H1 (cell line): ENCODE measurements at places on chromosomes 2 and 18.

DNA sequence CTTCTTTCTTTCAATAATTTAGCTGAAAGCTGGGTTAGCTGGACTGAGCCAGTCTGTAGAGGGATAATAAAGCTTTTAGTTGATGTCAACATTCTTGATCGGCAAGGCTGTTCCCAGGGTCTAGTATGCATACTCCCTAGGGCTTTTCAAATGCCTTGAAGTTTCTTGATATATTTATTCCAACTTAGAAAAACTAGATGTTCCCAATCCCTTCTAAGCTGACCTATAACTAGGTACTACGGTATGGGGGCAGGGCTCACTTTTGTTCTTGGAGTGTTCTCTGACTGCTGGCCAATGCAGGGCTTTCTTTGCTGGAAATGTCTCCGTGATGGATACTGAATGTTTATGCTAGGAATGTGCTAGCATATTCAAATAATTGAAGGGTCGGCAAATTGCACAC, 258.6 kb upstream of the TANK start:
- DNase-seq: no peak

- no peak for DNase-seq
These were observed 22.3 kb downstream of the PXDN start for GRCh38 chr2:1721706-1722646.

DNA sequence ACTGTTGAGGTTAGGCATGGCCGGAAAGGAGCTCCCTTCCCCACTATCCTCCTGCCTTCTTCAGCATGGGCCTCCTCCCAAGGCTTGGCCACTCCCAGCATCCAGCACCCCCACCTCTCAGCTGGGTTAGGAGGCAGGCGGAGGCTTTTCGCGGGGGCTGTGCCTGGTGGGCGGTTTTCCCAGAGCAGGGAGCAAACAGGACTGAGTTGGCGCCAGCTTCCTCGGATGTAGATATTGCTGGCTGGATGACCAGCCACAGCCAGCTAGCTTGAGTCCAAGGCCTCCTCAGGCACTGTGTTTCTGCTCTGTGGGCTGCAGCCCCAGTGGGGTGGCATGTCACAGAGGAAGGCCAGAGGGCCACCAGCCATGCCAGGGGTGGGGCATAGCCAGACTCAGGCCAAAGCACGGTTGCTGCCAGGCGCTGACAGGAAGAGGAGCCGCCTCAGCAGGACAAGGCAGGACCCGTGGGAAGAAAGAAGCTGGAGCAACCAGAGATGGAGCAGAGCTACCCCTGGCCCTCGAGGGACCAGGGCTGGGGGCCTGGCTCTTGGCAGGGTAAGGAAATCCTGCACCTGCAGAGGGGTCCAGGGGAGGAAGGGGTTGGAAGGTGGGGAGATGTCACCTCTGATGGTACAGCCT, at the start of gene TCF23:
Gene TCF23, plus strand, starts transcription at position 204 of the 639 bp plus-strand sequence. Its CDS starts 130 bp downstream, at position 334.
- DNase-seq: no peak

DNA sequence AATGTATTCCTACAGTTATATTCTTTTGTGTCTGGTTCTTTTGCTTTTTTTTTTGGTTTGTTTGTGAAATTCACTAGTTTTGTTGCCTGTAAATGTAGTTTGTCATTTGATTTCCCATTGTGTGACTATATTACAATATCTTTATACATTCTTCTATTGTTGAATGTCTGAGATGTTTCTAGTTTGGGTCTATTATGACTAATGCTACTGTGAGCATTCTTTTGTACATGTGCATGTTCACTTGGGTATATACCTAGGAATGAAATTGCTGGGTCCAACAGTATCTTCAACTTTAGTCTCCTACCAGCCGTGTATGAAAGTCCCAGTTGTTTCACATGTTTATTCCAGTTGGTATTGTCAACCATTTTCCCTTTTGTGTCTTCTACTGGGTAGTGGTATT, 112.7 kb upstream of the RBMS1 start:
- no peak for DNase-seq
